ENCODE measurements at places on chromosomes 12 and 14.
A peak's percentile ranks its signal among the peaks of the same experiment; 100 is the strongest.

GRCh38 chr12:116759783-116760621 is 21.9 kb downstream of the RNFT2 start:
- no peak for DNase-seq

GRCh38 chr14:99654235-99654985 is 9.5 kb downstream of the HHIPL1 start:
- peak; percentile 80 for DNase-seq

DNA sequence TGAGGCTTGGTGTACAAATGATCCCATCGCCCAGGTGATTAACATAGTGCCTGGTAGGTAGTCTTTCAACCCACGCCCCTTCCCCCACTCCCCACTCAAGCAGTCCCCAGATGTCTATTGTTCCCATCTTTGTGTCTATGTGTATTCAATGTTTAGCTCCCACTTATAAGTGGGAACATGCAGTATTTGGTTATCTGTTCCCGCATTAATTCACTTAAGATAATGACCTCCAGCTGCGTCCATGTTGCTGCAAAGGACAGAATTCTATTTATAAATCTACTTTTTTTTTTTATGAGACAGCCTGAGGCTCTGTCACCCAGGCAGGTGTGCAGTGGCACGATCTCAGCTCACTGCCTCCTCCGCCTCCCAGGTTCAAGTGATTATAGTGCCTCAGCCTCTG is 15.7 kb downstream of the SPX start:
- no peak for DNase-seq

DNA sequence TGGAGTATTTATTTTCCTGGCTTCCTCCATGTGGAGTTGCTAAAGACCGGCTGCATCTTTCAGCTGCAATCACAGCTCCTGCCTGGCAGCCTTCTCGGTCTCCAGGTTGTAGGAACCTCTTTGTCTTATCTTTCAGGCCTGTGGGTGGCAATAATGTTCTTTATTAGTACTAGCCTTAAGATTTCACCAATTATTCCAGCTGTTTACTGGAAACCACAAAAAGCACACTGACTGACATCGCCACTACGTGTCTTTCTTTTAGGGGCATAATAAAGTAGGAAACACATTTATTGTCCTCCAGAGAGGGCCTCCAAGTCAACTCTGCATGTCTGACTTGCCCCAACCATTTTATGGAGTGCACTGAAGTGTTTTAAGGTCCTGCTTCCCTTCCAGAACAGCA is 1116.5 kb upstream of the TMEM132C start:
- DNase-seq = peak; percentile 28

DNA sequence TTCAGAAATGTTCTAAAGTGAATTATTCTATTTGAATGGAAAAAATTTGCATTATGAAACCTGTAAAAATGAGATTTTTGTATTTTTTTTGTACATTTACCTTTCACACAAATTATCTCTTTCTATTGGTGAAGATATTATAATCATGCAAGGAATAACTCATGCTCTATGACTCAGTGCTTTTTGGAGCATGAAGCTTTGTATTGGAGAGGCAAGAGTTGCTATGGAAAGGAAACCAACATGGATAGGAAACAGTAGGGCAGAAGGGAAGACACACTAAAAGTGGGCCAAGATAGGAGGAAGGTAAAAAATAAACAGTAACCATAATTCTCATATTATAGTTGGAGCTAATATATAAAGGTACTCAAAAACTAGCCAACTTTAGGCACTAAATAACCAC is 79.0 kb downstream of the PLCZ1 start:
- DNase-seq = no peak

DNA sequence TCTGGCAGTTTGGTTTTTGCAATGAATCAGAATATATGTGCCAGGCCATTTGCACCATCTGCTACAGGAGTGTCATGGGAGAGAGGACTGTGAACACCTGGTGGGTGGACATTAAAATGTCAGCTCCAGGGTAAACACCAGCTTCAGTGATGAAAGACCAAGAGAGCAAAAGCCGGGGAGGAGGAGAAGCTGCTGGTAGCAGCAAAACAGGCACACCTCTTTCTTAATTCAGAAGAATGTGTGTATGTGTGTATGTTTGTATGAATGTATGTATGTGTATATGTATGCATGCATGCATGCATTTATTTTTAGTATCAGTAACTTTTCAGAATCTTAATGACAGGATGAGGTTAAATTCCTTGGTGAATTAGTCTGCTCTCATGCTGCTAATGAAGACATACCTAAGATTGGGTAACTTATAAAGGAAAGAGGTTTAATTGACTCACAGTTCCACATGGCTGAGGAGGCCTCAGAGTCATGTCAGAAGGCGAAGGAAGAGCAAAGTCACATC is 357.4 kb upstream of the PRICKLE1 start:
- peak; percentile 4 for DNase-seq

DNA sequence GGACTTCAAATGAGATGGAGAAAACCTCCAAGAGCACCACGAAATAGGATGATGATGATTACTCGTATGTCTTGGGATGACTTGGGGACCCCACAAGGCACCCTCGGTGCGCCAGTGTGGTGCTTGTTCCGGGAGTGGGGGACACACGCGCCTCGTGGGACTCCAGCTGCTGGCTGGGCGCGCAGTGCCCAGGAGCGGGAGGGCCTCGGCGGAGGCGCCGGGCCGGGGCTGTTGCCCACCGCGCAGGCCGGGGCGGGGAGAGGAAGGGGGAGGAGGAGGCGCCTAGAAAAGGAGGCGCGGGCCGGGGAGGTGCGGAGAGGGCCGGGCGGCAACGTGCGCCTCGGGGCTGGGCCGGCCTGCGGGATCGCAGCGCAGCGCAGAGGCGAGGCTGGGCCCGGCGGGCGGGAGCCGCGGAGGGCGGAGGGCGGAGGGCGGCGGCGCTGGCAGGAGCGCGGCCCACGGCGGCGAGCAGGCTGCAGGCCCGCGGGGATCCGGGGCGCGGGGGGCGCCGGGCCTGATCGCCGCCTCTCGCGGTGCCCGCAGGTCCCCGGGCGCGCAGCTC is at the start of gene RFLNA:
RFLNA (plus strand) TSS at position 314 of the 562 bp plus-strand sequence. CDS start 337 bp downstream, outside the sequence.
- DNase-seq = no peak

- no peak for DNase-seq
Measured at GRCh38 chr12:94299846-94300245, 151.5 kb downstream of the PLXNC1 start.
